ENCODE measurements at places on chromosomes 1 and 21. TPM values are rescaled to one million over a fixed set of nuclear protein-coding genes. Genes with fewer than 3 reads are reported as not detected.
A peak's percentile ranks its signal among the peaks of the same experiment; 100 is the strongest.

The FAM78B gene
- total RNA-seq: not detected

GRCh38 chr1:203152158-203153034, 23.2 kb downstream of the MYBPH start:
- peak; percentile 54 for DNase-seq

DNA sequence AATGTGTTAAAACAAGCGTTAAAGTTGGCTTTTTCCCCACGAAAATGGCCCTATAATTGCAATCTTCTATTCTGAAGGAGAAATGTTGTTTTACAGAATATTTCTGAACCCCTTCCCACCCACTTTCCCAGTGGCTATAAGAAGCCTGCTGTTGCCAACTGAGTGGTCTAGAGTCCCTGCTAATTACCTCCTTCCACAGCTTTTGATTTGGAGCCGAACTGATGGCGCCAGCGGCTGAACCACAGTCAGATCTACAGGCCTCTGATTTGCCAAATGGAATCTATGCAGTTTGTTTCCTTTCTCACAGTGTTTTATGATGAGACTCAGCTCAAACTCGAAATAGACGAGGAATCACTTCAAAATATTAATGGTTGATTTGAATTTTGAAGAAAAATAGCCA, 76.0 kb upstream of the C1orf105 start:
- DNase-seq: no peak

- peak; percentile 26 for DNase-seq
Observed at GRCh38 chr1:159113596-159114433, 37.2 kb upstream of the AIM2 start.

DNA sequence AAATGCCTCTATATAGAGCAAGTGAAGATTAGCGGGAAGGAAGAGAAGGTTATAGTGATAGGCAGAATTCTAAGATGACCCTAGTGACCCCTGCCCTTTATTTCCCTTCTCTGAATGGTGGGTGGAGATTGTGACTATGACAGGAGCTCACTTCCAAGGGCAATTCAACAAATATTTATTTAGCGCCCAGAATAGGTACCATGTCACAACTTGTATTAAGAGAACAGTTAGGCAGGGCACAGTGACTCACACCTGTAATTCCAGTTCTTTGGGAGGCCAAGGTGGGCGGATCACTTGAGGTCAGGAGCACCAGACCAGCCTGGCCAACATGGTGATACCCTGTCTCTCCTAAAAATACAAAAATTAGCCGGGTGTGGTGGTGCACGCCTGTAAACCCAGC, 236.0 kb upstream of the POGK start:
- DNase-seq: no peak

GRCh38 chr1:83978056-83978455, 20.9 kb downstream of the TTLL7 start:
- DNase-seq: no peak

DNA sequence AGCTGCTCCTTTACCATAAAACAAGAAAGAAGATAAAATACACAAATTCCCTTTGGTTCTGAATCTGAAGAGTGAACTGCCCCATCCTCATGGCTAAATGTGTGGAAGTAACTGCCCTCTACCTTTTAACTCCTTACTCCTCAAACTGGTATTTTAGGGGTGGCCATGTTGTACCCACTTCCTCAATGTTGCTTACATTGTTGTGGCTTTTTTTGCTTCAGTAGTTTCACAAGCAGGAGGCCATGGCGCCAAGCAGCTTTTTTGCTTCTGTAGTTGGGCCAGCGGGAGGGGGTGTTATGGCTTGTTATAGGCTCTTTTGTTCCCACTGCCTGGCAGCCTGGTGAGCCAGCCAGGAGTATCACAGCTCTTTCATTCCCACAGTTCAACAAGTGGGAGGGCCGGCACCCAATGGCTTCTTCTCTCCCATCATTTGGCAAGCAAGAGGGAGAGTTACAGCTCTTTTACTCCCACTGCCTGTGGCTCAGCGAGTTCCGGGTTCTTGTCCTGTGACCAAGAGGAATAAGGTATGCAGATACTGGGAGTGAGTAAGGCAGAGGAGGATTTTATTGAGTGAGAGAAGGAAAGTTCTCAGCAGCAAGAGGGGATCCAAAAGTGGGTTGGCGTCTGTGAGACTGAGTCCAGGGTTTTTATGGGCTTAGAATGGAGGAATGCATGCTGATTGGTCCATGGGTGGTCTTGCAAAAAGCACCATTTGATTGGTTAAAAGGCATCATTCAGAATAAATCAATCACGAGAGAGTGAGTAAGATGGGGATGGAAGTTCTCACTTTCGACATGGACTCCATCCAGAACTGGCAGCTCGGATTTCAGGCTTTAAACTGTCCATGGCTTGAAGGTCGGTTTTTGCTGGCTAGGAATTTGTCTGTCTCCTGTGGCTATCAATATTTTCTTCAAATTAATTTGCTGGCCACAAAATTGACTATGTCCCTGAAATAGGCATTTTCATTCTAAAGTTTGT, 429.6 kb downstream of the HLX start:
- no peak for DNase-seq
